Trophoblast cell (in vitro differentiated cells and primary cell): ENCODE measurements at places on chromosomes 1 and 21.

GRCh38 chr1:6245869-6246496 is 2.0 kb downstream of the HES3 start:
- no peak for DNase-seq

DNA sequence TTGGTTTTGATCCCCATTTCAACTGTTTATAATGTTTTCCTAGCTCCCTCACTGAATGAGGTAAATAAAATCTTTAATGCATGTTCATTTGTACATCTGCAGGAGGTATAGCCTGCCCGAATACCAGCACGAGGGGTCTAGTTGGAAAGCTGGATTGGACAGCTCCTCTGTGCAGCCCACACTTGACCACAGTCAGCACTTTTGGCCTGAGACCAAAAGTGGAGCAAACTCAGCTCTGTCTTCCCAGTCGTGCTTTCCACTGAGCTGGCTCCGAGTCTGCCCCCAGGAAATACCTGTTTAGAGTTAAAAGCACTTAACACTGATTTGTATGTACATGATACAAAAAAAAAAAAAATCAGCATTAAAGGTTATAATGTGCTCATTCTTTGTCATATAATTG is 224.4 kb downstream of the DSCAM start:
- DNase-seq, result no peak

- DNase-seq, result no peak
These were observed 343.0 kb downstream of the USP25 start for GRCh38 chr21:16072737-16073136.

DNA sequence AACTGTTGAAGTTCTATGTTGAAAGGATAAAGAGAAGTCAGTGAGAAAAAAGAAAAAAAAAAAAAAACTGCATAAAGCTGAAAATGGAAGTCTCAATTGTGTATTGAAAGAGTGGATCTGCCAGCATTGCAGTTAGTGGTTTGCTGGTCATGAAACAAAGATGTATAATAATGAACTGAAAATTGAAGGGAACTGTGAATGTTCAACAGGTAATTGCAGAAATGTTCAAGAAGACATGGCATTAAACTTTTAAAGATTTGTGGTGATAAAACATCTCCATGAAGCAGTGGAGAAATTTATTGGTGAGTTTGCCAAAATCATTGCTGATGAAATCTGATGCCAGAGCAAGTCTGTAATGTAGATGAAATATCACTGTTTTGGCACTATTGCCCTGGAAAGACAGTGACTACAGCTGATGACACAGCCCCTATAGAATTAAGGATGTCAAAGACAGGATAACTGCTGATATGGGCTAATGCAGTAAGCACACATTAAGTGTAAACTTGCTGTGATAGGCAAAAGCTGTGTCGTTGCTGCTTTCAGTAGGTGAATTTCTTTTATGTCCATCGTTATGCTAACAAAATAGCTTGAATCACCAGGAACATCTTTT is 71.0 kb downstream of the RD3 start:
- DNase-seq, result no peak

- DNase-seq, result no peak
These were observed 5.1 kb upstream of the FOXJ3 start for GRCh38 chr1:42340093-42340492.

DNA sequence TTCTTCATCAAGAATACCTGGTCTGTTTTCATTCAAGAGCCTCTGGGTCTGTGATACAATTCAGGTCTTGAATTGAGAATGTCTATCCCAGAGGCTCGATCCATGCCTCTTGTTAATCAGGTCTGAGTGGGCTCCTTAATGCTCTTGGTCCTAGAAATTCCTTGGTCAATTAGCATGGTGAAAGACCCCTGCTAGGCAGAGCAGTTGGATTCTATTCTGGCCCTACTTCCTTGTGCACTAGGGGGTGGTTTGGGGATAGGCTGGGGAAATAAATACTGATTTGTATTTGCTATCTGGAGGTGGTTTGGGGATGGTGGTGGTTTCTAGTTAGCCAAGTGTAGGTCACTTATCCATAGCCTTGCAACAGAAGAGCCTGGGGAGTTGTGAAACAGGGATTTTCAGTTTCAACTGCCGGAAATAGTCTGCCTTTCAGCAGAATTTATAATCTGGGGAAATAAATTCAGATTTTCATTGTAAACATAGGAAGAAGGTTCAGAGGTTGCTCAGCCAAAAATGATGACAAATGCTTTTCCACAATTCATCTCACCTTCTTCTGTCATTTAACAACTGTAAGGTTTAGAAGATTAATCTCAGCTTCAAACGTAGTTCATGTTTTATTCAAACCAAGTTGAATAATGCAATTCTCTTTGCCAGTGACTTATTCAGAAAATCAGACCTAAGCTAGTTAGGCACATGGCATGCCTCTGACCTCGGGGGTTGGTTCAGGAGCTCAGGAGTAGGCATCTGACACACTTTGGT is 22.2 kb upstream of the SCAF4 start:
- no peak for DNase-seq

DNA sequence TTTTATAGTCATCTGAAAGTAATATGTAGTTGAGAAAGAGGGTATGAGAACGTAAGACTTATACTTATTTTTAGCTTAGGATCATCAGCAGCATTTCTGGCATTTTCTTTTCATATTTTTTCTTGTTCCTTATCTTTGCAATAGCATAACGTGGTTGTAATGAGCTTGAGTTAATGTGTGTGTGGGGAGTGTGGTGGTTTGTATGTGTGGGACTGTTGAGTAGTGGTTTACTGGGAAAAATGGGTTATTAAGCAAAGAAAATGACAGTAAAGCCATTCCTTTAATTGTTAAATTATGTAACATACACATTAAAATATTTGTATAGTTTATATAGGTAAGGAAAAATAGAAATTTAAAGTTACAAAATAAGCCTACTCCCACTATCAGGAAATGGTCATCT is 15.2 kb downstream of the PIP5K1A start:
- DNase-seq, result peak; percentile 44

DNA sequence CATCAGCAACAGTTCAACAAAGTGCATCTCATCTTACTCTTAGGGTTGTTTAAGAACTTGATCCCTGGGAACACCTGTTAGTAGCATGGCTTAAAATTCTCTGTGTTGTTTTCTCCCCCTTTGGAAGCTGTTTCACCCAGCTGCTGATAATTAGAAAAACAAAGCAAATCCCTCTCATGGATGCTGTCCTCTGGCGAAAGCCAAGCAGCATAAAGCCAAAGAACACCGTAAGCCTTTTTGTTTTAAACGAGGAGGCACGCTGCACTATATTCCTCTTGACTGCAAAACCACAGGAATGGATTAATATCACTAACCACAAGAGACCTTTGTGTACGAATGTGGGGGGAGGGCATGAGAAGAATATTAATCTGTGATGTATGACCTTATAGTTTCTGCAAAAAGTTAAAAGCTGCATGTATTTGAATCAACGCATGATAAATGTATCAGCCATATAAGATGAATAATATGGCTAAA is 923.2 kb downstream of the LTN1 start:
- no peak for DNase-seq

DNA sequence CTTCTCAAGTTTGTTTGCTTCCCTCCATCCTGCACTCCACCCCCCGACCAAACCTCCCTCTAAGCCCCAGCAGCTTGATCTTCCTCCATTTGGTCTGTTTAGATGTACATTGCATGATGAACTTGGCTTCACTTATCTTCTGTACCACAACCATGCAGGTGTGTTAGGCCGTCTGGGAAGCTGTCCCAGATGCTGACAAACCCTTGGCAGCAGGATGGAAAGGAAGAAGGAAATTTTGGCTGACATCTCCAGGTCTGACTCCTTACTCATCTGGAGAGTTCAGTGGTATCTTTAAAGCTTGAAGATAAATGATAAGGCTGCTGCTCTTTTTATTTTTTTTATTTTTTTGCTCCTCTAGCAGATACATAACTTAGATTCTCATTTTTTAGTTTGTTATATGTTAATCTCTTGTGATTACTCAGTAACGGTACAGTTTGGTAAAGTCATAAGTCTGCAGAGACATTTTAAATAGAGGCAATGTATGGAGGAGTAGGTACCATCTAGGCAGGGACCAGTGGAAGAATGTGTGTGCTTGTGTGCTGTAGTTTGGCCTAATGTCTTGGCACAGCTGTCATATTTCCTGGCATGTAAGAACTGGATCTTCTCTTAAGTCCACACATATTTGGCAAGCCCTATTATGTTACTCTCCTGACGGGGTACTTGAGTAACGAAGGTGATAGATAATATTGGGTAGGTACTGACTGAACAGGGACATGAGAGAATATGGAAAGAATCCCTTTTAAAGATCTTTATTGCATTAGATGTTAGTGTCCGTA is 79.7 kb downstream of the CACHD1 start:
- no peak for DNase-seq

- no peak for DNase-seq
These were observed 408.5 kb downstream of the PTPRU start for GRCh38 chr1:29644812-29645211.

- DNase-seq, result no peak
These were observed 16.9 kb downstream of the LRRC8C start for GRCh38 chr1:89649783-89650182.

DNA sequence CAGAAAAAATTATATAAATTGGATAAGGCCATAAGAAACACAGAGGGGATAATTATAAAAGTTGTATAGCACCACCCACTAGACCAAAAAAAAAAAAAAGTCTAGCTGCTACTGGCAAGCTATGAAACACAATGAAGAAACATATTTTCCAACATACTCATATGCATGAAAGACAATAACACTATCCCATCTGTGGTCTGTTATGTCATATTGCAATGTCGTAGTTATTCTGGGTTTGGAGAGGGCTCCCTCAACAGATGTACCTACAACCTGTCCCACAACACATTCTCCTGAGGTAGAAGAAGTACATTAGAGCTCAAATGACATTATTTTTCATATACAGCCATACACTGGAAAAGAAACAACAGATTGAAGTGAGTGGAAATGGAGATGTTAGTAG is 517.6 kb upstream of the ADGRL4 start:
- no peak for DNase-seq

- DNase-seq, result no peak
These were observed 73.8 kb downstream of the UMODL1 start for GRCh38 chr21:42144679-42145568.

- no peak for DNase-seq
These were observed 48.6 kb upstream of the PTGFRN start for GRCh38 chr1:116861137-116861536.

DNA sequence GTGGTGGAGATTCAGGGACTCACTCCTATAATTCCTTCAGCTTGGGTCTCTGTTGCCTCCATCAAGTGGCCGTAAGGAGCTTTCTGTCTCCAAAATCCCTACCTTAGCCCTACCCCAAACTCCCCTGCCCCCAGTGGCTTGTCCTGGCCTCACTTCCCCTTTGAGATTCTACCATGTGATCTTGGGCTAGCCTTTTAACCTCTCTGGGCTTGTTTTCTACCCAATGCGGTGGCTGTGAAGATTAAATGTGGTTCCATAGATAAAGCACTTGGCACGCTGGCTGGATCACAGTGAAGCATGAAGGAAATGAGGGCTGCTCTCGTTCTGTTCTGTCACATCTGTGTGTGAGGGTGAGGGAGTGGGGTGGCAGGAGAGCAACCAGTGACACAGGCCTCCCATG is 43.6 kb downstream of the FAAH start:
- no peak for DNase-seq

DNA sequence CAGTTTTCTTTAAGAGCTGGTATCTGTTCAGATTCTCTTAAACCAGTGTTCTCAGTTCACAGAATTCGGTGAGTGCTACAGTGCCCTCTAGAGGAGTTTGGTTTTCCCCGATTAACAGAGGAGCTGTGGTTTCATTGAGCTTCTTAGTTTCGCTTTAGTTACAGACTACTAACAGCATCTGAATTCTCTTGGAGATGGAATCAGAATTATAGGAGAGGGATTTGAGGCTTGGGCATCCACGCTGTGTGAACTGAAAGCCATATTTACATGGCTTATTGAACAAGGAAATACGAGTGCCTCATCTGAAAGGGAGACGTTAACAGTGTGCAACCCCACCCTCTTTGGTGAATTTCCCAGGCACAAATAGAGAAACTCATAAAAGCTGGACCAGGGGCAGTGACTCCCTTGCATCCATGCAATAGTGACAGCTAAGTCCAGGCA is 202.0 kb downstream of the USH2A start:
- peak; percentile 55 for DNase-seq

- DNase-seq, result no peak
These were observed 1312.2 kb downstream of the PLA2G4A start for GRCh38 chr1:188140958-188141357.

DNA sequence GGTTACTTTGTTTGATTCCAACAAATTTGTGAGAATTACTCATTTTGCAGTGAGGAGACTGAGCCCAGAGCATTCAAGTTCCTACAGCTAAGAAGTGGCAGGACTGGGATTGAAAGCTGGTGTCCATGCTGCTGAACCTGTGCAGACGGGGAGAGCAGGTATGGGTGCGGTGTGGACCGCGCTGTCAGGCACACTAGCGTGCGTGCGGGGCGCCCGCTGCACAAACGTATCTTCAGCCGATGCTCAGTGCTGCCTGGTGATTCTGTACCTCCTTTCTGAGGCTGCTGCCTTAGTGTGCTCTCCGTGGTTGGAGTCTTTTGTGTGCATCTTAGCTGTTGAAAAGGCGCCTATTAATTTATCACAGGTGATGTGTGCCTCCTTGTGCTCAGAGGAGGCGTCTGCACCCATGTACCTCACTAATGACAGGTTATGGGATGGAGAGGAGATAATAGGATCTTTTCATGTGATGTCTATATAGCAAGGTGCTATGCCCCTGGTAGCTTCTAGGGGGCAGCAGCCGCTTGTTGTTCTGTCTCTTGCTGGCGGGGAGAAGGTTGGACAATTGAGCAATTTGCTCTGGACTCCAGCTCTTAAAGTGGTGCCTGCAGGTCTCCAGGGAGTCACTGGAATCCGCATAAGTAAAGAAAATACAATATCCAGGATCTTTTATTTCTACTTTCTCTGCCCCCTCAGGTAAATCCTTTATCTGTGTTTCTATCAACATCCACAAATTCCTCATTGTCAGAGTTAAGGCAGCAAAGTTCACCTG is 32.5 kb downstream of the PEX14 start:
- peak; percentile 75 for DNase-seq

DNA sequence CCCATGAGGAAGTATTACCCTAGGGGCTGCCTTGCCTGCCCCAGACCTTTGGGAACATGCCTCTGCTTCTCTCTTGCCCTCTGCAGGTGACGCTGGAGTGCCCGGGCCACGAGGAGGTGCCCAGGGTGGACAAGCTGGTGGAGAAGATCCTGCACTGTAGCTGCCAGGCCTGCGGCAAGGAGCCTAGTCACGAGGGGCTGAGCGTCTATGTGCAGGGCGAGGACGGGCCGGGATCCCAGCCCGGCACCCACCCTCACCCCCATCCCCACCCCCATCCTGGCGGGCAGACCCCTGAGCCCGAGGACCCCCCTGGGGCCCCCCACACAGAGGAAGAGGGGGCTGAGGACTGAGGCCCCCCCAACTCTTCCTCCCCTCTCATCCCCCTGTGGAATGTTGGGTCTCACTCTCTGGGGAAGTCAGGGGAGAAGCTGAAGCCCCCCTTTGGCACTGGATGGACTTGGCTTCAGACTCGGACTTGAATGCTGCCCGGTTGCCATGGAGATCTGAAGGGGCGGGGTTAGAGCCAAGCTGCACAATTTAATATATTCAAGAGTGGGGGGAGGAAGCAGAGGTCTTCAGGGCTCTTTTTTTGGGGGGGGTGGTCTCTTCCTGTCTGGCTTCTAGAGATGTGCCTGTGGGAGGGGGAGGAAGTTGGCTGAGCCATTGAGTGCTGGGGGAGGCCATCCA is 7.8 kb upstream of the HTR6 start:
- DNase-seq, result no peak

GRCh38 chr1:8397511-8397910 is 79.6 kb downstream of the SLC45A1 start:
- DNase-seq, result no peak
